ENCODE measurements at places on chromosomes 5 and 9.

- DNase-seq: no peak
These were observed 186.3 kb downstream of the MARCHF11 start for GRCh38 chr5:15993334-15993733.

DNA sequence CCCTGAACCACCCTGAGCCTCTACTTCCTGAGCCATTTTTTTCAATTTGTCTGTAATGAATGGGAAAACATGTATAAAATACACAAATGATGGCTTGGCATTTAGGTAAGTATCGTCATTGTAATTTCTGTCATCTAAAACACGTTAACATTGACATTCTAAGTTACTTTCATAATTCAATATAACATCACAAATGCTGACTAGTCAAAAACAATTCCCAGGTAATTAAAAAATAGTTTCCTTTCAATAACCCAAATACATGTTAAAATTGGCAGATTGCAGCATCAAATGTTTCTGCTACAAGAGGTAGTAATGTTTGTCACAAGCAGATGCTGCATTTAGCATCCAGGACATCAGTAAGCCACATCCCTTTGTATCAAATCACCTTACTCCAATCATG lies 776.4 kb downstream of the KCTD16 start:
- DNase-seq: no peak

DNA sequence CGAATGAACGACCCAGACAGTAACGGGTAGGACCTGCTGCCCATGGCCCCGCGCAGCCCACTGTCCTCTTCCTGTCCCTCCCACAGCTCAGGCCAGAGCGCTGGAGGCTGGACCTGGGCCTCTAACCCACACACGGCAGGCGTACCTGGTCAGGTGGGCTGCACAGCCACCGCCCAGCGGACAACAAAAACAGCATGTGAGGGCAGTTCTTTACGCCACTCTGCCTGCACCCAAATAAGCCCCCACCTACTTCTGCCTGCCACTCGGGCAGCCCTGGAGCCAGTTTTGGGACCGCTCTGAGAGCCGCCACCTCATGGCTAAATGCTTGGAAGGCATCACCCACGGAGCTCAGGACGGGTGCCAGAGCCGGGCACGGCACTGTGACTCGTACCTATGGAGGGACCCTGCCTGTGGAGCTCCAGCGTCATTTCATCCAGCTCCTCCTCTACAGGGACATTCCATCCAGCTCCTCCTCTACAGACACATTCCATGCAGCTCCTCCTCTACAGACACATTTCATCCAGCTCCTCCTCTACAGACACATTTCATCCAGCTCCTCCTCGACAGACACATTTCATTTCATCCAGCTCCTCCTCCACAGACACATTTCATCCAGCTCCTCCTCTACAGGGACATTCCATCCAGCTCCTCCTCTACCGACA lies 18.9 kb downstream of the CLPTM1L start:
- DNase-seq: no peak

DNA sequence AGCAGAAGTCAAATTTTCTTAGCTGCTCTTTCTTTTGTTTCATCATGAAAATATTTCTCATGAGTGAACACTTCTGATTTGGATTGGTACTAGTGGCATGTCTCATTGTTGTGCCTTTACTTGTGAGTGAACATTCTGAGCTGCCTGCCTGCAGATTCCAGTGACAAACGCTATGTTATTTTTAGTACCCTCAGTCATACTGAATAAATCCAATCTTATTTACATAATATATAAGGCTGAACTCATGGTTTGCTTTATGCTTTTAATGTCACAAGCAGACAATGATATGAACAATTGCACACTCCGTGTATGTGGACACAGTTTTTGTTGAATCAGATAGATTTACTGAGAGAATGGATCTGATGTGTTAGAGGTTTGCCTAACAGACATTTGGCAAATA lies 67.8 kb downstream of the ACTBL2 start:
- no peak for DNase-seq

DNA sequence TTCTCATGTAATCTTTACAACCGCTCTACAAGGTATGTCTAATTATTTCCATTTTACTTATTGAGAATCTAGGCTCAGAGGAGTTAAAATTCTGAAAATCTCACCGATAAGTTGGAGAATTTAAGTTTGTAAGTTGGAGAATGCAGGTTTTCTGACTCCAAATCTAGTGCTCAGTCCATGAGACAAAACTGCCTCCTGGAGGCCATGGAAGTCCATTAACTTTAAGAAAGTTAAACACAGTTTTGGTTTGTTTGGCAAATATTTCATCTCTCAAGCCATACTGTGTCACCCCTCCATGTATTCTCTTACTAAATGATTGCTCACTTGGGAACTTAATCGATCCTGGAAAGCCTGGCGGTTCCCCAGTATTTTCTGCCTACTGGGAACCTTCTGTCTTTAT lies 52.6 kb downstream of the INIP start:
- DNase-seq: no peak

- DNase-seq: no peak
These were observed 35.2 kb downstream of the KCNMB1 start for GRCh38 chr5:170353961-170354360.

- DNase-seq: no peak
These were observed 121.4 kb upstream of the SV2C start for GRCh38 chr5:75961818-75962217.

DNA sequence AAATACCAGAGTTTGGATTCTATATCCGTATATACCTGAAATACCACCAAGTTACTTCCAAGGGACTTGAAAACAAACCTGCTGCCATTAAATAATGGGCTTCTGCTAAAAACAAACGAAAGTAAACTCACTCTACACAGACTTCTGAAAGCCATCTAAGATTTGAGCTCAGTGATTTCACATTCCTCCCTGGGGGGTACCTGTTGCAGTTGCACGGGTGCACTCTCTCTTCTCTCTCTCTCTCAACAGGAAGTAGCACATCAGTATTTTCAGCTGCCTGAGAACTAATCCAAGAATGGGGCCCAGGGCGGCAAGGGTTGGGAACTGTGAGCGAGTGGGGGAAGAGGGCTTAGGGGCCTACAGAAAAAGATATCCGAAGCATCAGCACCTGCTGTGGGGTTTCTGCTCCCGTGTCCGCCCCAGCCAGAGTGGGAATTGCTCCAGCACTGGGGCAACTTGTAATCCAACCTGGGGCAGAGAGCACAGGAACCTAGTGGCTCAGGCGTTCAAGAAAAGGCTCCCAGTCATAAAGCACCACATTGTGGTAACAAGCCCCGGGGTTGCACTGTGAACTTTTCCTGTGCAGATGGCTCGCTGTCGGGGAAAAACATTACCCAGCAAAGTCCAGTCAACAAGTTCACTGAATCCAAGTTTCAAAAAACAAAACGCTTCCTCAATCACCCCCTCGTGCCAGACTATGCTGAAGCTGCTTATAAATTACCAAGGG lies 99.8 kb downstream of the EFNA5 start:
- no peak for DNase-seq

Measured in activated naive CD8-positive, alpha-beta T cell treated with anti-CD3 and anti-CD28 coated beads, Interleukin-2, amount 50 U/mL, for 16 hours (primary cell).